ENCODE measurements at places on chromosomes 3 and 15.

DNA sequence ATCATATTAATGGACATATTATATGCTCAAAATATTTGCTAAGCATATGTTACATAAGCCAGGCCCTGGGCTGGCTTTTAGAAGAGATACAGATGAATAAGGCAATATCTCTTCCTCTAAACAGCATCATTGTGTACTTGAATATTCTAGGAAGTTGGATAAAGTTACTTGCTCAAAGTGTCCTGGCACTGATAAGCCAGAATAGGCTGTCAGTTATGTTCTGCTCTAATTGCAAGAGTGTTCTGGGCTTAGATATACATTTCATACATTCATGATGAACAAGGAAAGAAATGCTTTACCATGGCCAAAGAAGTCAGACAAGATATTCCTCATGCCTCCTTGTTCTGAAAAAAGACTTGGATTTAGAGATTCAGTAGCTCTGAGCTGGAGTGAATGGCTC is 40.7 kb downstream of the KBTBD12 start:
- DNase-seq, result no peak

- DNase-seq, result no peak
These were observed 513.3 kb upstream of the CFAP20DC start for GRCh38 chr3:59563072-59563605.

DNA sequence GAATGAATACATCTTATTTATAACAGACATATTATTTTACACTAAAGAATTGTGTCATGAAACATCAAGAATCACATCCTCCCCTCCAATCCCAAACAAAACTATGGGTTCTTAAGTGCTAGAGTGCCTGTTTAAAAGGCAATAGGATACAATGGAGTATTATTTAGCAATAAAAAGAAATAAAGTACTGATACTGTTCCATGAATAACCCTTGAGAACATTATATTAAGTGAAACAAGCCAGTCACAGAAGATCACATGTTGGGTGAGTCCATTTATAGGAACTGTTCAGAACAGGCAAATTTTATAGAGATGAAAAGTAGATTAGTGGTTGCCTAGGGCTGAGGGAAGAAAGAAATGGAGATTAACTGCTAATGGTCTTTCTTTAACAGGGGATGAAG is 86.5 kb downstream of the ANKRD28 start:
- DNase-seq, result no peak

DNA sequence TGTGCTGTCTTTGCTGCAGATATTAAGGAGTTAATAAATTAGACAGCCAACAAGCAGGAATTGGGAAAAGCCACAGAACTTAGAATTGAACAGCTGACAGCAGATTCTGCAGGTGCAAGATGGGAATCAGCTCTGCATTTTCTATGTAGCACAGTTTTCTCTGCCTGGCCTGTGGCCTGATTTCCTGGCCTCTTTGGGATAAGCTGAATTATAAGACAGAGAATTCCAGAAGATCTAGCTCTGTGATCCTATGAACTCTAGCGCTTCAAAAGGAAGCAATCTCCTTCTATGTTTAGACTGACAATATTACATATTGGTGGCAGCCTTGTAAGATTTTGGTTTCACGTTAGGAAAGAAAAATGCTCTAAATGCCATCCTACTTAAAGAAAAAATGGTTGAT is 24.0 kb upstream of the SOX2 start:
- no peak for DNase-seq

DNA sequence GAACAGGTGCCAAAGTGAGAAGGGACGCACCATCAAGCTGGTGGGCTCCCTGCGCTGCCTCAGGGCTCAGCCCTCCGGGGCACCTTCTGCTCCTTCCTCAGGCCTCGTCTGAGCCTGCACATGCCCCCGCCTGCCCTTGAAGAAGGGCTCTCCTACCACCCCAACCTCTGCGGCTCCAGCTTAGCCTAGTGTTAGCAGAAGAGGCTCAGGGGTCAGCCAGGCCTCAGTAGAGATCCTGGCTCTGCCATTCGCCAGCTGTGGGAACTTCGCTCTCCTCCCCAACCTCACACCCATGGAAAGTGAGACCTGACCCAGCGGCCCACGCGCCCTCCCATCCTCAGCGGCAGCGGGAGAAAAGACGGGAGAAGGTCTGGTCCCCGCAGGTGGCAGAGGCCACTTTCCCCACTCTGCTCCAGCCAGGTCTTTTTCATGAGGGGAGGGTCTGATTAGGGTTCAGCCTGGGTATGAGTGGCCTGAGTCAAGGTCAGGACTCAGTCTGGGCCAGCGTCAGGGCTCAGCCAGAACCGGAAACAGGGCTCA is 8.2 kb downstream of the GRIP2 start:
- DNase-seq, result no peak

DNA sequence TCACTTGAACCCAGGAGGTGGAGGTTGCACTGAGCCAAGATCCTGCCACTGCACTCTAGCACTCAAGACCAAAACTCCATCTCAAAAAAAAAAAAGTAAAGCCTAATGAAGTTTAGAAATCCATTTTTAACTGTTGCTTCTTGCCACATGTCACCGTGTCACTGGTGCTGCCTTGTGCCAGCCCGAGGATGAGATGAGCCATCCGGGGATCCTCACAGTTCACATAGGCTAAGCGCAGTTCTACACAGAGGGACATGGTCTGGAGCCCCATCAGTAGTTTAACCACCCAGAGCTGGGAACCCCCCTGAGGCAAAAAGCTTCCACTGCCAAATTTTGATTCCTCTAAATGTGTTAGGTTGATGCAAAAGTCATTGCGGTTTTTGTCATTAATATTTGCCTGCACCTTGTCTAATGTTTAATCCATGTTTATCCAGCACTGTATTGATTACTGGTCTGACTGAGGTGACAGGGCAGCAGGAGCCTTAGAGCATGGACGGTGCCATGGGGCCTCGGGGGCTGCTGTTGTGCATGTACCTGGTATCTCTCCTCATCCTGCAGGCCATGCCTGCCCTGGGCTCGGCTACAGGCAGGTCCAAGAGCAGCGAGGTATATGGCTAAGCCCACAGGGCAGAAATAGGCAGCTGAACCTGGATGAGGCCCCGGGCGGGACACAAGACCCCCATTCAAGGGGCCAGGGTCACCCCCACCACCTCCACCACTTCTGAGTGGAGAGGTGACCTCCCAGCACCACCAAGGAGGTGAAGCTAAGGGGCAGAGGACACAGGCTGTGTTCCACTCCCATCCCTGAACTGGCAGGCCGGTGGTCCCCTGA is at the start of gene ITIH1:
TSS of gene ITIH1 (plus strand) at position 473 of the 832 bp plus-strand sequence. CDS start at position 490, 17 bp downstream.
- no peak for DNase-seq

- DNase-seq, result no peak
These were observed 9.4 kb downstream of the GPR156 start for GRCh38 chr3:120275618-120276017.

GRCh38 chr15:38876211-38876610 is 311.6 kb upstream of the RASGRP1 start:
- DNase-seq, result no peak

DNA sequence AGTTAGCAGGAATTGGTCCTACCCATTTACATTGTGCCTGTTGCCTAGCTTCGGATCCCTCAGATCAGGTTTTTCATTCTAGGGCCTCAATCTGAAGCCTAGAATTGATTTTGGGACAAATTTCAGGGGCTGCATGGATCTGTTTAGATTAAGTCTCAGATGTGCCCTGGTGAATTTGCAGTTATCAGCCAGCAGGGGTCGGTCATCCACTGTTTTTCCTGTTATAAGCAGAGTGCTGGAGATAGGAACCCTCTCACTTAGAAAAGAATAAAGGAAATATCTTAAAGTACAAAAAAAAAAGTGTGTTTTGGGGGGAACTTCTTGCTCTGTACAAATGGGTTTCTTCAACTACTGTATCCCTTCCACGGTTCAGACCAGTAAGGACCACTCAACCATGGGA is 212.5 kb downstream of the BCHE start:
- no peak for DNase-seq
